Motor neuron (in vitro differentiated cells): ENCODE measurements at places on chromosomes 3 and 15. TPM values are rescaled to one million over a fixed set of nuclear protein-coding genes. Genes with fewer than 3 reads are reported as not detected.

- peak; percentile 98 for ATAC-seq
These were observed 24.9 kb downstream of the TMEM207 start for GRCh38 chr3:190424478-190425439.

DNA sequence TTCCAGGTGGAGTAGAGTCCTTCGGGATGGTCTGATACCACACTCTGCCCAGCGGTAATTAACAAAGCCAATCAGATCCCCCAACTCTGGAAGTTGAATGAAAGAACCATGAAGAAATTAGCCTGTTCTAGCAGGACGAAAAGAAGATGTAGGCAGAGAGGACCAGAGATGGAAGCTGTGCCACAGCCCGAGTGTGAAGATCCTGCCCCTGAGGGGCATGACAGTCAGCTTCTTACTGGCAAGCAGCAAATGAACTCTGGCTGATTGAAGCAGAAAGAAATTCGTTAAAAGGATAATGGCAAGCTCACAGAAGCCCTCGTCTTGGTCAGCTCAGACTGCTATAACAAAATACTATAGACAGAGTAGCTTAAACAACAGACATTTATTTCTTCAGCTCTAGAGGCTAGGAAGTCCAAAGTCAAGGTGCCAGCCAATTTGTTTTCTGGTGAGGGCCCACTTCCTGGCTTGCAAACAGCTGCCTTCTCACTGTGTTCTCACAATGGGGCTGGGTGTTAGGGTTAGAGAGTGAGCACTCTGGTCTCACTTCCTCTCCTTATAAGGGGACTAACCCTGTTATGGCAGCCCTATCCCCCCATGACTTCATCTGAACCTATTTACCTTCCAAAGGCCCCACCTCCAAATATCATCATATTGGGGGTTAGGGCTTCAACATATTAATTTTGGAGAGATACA lies 307.1 kb downstream of the VPS13C start:
- ATAC-seq = no peak

- no peak for ATAC-seq
These were observed 150.7 kb downstream of the FNDC3B start for GRCh38 chr3:172189987-172190603.

DNA sequence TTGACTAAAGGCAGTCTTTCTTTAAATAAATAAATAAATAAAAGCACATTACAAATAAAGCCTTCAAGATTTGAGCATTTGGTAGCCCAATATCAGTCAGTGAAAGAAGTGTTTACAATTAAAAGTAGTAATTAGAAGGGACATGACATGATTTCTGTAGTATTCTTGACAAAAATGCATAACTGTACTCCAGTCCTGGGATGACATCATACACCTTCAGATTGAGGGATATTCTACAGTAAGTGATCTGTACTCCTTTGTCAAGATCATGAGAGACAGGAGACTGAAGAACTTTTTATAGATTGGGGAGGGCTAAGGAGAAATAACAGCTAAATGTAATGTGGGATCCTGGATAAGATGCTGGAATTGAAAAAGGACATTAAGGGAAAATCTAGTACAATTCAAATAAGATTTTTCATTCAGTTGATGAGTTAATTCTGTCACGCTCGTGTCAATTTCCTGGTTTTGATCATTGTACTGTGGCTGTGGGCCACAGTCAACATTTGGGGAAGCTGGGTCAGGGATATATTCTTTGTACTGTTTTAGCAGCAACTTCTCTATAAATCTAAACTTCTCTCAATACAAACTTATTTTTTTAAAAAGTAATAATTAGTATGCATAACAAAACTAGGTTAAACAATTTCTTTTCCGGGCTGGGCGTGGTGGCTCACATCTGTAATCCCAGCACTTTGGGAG lies 314.8 kb downstream of the PTPRG start:
- no peak for ATAC-seq

DNA sequence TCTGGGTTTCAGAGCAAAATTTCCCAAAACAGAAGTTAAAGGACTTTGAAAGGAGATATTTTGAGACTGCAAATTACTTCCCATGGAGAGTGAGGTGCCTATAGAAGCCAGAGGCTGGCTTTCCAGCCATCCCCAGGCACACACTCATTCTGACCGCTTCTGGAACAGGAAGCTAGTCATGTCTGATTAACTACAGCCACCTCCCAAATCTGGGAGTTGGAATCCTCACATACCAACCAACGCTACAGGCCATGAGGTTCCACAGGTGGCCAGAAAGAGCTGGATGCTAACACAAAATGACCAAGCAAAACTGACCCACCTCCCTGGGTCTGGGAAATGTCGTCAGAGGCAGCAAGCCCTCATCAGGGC lies 87.2 kb downstream of the SNRK start:
- no peak for ATAC-seq

DNA sequence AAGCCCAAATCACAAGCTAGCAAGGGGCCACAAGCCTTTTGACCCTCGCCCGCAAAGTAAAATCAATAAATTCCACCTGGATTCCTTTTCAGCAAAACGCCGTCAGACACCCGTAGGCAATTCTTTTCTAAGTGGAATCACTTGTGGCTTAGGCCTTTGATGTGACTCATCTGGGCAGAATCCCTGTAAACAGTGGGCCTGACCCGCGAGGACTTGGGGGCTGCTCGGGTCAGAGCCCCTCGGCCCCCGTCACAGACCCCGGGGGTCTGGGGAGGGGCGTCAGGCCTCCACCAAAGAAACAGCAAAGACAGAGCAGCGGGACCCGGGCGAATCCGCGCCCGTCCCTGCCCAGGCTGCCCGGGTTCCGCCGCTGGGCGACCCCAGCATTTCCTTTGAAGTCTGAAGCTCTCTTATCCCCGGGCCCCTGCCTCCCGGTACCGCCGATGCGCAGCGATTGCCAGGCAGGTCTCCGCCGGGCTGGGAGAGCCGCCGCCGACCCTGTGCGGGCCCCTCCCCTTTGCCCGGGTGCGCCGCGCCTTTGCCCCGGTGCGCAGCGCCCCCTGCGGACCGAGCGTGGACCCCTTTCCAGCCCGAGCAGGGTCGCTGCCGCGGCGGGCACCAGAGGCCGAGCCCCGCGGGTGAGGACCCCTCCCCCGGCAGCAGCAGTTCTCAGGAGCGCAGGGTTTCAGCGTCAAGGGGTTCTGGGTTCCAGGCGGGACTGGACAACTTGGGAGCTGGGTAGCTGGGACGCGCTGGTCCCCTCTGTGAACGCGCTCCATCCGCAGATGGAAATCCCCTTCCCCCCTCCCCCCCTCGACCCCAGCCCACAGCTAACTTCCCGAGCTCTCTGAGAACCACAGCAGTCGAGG lies 178.3 kb downstream of the UACA start:
- ATAC-seq = peak; percentile 47

- ATAC-seq = peak; percentile 94
These were observed at the start of the genes LNP1 and TOMM70 for GRCh38 chr3:100400780-100401673. TSS of gene LNP1 (plus strand) at chr3:100401539. CDS start at chr3:100429730, 28,191 bp downstream. TSS of gene TOMM70 (minus strand) at chr3:100401089. CDS start at chr3:100400949, 140 bp downstream.

DNA sequence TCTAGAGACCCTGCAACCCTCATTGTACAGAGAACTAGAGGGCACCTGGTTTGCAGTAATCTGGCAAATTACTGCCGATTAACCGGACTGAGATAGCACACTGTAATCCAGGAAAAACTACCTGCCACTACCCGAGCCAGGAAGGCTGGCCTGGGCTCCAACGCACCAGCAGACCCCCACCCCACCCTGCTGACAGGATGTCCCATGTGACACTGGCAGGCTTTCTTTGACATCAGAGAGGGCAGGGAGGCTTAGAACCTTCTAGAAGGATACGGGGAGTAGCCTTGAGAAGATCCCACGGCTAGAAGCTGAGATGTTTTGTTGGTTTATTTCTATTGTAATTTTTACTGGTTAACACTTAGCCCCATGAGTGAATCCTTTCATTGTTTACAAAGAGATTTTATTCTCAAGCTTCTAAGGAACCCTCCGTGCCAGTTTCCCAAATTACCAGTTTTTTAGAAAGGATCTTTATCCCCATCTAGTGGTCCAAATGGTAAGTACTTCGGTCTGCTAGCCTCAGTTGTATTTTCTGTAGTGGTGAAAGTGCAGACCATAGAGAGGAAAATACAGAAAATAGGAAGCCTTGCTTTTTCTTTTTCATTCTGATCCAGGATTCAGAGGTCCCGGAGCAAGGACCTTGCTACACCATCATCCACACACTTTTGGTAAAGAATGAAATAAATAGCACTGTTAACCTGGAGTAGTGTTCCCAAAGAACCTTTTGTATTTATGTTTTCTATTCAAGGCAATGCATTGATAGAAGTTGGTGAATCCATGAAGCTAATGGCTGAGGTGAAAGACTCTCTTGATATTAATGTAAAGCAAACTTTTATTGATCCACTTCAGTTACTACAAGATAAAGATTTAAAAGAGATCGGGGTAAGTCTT lies 81.9 kb upstream of the ADAMTSL3 start:
- ATAC-seq = no peak

- ATAC-seq = no peak
These were observed 228.5 kb downstream of the ARPP21 start for GRCh38 chr3:35867791-35868190.

DNA sequence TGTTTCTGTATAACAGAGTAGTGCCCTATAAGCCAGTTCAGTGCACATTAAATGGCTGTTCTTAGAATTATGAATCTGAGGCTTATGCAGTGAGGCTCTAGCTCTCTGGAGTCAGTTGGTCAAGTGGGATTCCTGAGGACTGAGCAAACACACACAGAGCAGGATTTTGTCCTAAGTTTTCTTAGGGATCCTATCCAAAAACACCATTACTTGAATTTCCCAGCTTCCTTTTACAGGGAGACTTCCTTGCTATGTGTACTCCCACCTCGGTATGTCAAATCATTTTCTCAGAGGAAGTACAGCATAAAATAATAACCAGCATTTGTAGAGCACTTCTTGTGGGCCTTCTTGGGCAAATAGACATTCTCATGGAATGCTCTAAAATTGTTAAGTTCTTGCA lies 63.1 kb upstream of the GOLGA6B start:
- ATAC-seq = no peak

GRCh38 chr3:69174871-69175737 lies 52.7 kb upstream of the LMOD3 start:
- ATAC-seq = no peak

- ATAC-seq = no peak
These were observed 4.8 kb upstream of the SACM1L start for GRCh38 chr3:45684327-45684892.

GRCh38 chr15:54514601-54515000 lies 536.4 kb downstream of the UNC13C start:
- no peak for ATAC-seq

- no peak for ATAC-seq
These were observed 36.9 kb downstream of the SENP8 start for GRCh38 chr15:72155003-72155621.

CX3CR1 gene
- total RNA-seq = 0.08 and 0.09 TPM in 2 replicates

ERICH6 gene
- total RNA-seq = 0.23 and 0.25 TPM in 2 replicates

LAMB2 gene
- 402 and 452 TPM in 2 replicates for total RNA-seq
